ENCODE measurements at places on chromosomes 16 and 17. TPM values are rescaled to one million over a fixed set of nuclear protein-coding genes. Genes with fewer than 3 reads are reported as not detected.

GRCh38 chr17:83193336-83194185, 114.2 kb downstream of the METRNL start:
- peak; percentile 44 for DNase-seq

DNA sequence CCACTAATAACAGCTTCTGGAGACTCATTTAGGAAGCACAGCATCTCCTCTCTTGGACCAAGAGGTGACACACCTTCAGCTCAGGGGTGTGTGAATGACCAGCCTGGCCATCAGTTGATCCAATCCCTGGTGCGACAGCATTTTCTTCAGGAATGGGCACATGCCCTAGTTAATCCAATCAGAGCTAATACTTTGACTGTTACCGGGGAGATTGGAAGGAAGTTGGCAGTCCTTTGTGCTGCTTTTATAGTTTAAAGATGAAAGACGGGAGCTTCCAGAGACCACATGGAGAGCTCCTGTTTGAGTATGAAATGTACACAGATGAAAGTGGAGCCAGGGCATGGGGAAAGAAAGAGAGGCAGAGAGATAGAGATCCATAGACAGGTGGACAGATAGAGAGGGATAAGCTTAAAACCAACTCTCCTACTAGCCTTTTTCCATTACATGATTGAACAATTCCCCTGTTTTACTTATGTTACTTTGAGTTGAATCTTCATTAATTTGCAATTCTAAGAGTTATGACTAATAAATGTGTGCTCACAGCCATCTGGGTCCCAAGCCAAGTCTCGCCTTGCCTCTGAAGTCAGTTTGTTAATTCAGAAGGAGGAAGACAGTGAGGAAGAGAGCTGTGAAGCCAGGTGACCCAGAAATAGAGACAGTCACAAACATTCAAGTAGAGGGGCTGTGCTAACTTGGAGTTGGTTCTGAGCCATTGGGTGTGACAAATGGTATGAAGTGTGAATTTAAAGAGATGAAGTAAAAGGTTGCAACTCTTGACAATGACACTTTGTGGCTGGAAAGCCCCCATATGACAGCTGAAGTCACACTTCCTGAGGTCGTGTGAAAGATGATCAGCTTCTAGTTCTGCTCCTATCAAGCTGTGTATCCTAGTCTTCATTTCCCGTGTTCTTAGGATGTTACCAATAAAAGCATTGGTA, 120.0 kb upstream of the GOT2 start:
- no peak for DNase-seq

- peak; percentile 37 for DNase-seq
Measured at GRCh38 chr16:85570735-85571562, 42.2 kb upstream of the GSE1 start.

DNA sequence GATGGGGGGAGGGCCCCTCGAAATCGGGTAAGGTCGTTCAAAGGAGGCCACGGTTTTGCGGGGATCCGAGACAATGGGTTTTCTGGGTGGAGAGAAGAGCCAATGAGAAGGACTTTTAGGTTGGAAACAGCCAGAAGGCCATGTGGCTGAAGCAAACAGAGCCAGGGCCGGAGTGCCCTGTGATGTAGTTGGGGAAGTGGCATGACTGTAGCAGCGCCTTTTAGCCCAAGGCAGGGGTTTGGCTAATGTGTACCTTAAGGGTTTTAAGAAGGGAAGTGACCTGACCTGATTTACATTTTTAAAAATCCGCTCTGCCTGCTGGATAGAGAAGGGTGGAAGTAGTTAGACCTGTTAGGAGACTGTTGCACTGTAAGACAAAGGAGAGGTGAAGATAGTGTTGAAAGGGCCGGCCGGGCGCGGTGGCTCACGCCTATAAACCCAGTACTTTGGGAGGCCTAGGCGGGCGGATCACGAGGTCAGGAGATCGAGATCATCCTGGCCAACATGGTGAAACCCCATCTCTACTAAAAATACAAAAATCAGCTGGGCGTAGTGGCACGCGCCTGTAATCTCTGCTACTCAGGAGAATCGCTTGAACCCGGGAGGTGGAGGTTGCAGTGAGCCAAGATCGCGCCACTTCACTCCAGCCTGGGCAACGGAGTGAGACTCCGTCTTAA, 1.0 kb downstream of the LYRM1 start:
- DNase-seq, result peak; percentile 67

- DNase-seq, result no peak
Measured at GRCh38 chr16:56793492-56793891, 63.6 kb downstream of the NUP93 start.

- DNase-seq, result peak; percentile 95
Measured at GRCh38 chr17:63838631-63839171, 3.8 kb downstream of the SMARCD2 start.

DNA sequence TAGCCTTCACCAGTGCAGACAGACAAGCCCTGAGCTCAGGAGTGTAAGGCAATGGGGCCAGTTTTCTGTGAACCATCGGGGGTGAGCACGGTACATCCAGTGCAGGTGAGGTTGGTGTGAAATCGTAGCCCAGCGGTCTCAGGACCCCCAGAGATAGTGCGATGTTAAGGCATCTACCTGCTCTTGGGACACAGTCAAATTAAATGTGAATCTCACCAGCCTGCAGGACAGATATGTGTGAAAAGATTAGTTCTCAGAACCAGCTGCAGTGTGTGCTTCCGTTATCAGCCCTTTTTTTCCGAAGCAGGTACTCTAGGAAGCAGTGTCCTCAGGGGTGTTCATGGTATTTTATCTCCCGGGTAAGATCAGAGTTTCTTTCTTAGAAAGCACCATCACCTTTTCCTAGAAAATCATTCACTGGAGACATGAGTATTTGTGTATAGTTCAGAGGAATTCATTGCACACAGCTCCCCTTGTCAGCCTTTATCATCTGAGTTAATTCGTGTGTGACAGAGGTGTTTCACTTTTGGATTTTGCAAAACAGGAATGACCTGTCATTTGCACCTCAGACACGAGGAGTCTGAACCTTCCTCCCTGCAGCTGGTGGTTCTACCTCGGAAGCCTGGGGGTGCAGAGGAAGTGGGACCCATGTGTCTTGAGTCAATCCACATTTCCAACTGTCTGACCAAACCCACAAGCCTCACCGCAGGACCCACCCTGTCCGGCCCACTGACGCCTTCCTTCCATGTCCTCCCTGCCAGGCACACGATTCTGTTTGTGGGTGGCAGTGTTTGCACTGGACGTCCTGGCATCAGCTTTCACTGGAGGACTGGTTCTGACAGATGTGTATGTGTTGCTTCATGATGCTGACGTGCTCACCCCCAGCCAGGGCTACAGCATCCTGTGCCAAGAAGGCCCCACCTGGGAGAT, 107.8 kb downstream of the CLEC16A start:
- no peak for DNase-seq

GRCh38 chr16:80347900-80348299, 192.9 kb upstream of the DYNLRB2 start:
- DNase-seq, result no peak

GRCh38 chr17:31072186-31072585, 22.6 kb upstream of the NF1 start:
- DNase-seq, result no peak

SLC5A2 gene
- polyA plus RNA-seq, result 0.35 TPM

KRTAP4-8 gene
- not detected for polyA plus RNA-seq

TERB1 gene
- not detected for polyA plus RNA-seq

GRIN2C gene
- 0.06 TPM for polyA plus RNA-seq

All from psoas muscle (tissue), 8 donors.